Non-pigmented ciliary epithelial cell (primary cell): ENCODE measurements at places on chromosomes 5 and 9.

DNA sequence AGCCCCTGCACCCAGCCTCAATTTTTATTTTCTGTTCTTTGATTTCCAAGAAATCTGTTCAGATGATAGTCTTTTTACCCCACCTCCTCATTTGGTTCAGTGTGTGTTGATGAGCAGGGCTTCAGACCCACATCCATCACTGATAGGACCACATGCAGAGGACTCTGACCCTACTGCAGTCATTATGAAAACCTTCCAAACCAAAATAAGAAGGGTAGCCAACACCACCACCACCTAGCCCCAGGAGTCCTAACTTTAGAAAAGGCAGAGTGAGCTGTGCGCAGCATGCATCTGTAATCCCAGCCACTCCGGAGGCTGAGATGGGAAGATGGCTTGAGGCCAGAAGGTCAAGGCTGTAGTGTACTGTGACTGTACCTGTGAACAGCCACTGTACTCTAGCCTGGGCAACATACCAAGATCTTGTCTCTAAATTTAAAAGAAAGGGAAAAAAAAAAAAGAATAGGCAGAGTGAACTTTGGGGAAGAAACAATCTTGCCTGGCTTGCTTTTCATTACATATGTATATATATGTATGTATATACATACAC lies 13.0 kb downstream of the CDKN2AIPNL start:
- DNase-seq: no peak

GRCh38 chr5:149007174-149007573 lies 55.7 kb downstream of the SH3TC2 start:
- DNase-seq: no peak

DNA sequence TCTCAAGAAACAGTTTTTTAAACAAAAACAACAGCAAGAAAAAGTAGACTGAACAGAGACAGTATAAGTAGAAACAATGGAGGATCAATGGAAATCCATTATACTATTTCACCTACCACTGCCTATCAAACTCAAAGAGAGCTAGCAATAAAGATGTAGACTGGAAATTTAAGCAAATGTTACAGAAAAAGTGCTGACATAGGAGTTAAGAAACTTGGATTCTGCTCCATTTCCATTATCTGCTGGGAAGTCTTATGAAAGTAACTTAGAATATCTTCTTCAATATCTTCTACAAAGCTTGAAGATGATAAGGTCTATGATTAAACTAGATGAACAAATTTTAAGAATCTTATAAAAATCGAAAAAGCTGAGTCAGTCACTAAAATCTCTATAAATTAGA lies 1469.8 kb upstream of the C9orf72 start:
- DNase-seq: no peak

- DNase-seq: no peak
These were observed 267.9 kb downstream of the CDK5RAP2 start for GRCh38 chr9:120312031-120312430.

GRCh38 chr9:96342571-96343245 lies 40.7 kb upstream of the HSD17B3 start:
- DNase-seq: no peak

- no peak for DNase-seq
These were observed 42.4 kb downstream of the EXD3 start for GRCh38 chr9:137380606-137381005.

GRCh38 chr5:143040622-143041021 lies 270.4 kb downstream of the ARHGAP26 start:
- DNase-seq: no peak

GRCh38 chr9:129033216-129033615 lies 3.2 kb upstream of the MIGA2 start:
- no peak for DNase-seq

GRCh38 chr9:91131433-91131839 lies 230.3 kb downstream of the AUH start:
- peak; percentile 79 for DNase-seq

GRCh38 chr5:6188976-6189375 lies 189.4 kb downstream of the MED10 start:
- no peak for DNase-seq

- DNase-seq: no peak
These were observed 6.2 kb upstream of the TIFAB start for GRCh38 chr5:135458356-135458755.

DNA sequence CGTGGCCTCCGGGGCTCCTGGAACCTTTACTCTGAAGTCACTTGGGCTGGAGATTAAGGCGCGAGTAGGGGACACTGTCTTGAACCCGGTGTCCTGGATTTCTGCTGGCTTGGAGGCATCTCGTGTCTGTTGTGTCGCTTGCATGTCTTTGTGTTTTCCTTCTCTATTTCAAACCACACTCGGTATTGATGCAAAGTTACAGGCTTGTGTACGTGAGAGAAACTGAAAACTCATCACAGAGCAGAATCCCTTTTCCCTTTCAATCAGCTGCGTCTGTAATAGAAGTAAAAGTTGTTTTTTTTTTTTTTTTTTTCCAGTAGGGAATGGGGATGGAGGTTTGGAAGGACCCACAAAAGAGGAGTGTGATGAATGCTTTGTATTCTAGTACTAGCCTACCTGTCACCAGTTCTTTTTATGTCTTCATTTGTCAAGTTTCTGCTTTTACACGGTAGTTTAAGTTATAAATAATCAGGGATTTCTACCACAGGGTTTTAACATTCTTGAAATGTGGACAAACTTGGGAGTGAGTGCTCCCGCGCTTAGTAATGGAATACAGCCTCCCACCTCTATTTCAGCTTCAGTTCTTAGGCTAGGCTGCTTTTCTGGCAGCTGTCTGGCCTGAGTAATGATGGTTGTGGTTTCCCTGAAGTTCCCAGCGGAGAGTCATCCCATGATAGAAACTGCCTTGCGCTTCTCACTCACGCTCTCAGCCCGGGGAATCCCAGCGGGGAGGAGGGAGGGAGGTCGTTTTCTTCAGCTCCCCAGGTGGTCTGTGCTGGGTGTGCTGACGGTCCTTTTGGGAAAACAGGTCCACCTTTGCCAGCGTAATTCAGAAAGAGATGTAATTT lies 763 bp downstream of the TJP2 start:
- DNase-seq: peak; percentile 97

DNA sequence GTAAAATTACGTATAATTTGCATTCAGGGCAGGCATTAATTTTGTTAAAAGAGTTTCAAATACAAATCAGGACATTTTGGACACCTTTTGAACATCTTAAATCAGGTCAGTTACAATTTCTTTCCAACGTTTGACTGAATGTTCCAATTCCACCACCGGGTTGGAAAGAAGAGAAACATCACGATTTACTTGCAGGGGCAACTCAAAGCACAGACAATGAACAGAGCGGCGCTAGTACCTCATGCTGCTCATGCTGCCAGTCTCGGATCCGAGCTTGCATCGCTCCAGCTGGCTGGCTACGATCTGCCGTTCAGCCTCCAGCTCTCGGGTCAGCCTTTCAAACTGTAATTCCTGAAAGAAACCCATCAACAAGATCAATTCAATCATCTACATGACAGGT lies 339.5 kb downstream of the CTNND2 start:
- no peak for DNase-seq

- no peak for DNase-seq
These were observed 42.7 kb downstream of the NSD1 start for GRCh38 chr5:177176175-177176711.

- DNase-seq: no peak
These were observed 115.4 kb downstream of the LHX2 start for GRCh38 chr9:124126648-124127646.

GRCh38 chr9:99433555-99433954 lies 211.5 kb downstream of the SEC61B start:
- DNase-seq: peak; percentile 51

DNA sequence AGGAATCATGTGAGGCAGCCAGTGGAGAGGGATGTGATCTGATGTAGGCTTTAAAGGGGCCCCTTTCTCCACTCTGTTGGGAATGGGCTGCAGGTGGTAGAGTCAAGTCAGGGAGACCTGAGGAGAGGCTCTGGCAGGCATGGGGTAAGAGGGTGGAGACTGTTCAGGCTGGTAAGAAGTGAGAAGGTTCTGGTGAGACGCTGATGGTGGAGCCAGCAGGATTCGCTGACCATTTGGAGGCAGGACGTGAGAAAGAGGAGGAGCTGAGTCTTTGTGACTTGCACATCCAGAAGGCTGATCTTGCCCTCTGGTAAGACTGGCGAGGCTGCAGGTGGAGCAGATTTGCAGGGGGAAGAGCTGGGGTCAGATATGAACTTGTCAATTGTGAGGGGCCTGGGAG lies 248.0 kb downstream of the NSG2 start:
- DNase-seq: no peak

GRCh38 chr9:126341902-126342301 lies 15.3 kb downstream of the MVB12B start:
- DNase-seq: no peak

DNA sequence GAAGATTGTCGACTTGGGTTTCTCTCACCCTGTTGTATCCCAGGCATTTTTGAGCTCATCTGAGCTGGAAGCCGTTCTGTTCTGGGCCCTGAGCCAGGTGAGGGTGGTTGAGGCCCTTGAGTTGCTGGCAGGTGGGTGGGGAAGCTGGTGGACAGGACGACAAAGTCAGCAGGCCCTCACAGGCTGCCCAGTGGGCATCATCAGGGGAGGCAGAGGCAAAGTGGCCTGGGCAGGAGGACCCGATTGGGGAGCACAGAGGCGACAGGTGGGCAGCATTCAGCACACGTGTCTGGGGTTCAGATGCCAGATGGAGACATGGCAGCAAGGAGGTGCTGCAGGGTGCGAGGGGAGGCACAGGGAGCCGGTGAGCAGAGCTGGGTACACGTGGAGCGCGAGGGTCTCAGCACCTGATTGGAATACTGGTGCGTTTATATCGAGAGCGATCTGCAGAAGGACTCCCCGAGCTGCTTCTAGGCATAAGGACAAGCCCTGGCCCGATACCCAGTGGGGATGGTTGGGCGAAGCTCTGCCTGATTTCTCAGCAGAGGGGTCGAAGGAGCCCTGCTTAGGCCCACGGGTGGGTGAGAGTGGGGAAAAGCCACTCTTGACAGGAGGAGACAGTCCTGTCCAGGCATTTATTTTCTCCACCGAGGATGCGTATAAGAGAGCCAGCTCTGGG lies 49.0 kb upstream of the SUSD3 start:
- DNase-seq: no peak

GRCh38 chr5:675111-675870 lies 17.9 kb downstream of the TPPP start:
- no peak for DNase-seq

- DNase-seq: no peak
These were observed 30.0 kb upstream of the TTLL11 start for GRCh38 chr9:122122903-122123632.

DNA sequence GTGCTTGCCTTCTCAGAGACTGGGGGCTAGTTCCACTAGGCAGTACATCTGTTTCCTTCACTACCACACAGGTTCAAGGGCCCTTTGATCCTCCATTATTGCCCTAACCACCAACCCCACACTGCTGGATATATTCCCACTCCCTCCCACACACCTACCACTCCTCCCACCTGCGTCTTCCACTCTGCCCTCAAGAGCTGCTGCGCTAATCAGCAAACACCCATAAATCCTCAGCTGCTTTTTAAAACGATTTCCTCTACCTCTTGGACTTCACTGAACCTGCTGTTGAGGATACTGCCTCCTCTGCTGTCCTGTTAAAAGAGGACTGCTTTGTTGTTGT lies 120.9 kb downstream of the MAPKAP1 start:
- no peak for DNase-seq

- no peak for DNase-seq
These were observed 109.9 kb upstream of the IL12B start for GRCh38 chr5:159440235-159440634.

GRCh38 chr5:109550077-109550476 lies 139.7 kb upstream of the MAN2A1 start:
- no peak for DNase-seq

- DNase-seq: peak; percentile 9
These were observed 76.8 kb downstream of the CAMSAP1 start for GRCh38 chr9:135830496-135830895.

DNA sequence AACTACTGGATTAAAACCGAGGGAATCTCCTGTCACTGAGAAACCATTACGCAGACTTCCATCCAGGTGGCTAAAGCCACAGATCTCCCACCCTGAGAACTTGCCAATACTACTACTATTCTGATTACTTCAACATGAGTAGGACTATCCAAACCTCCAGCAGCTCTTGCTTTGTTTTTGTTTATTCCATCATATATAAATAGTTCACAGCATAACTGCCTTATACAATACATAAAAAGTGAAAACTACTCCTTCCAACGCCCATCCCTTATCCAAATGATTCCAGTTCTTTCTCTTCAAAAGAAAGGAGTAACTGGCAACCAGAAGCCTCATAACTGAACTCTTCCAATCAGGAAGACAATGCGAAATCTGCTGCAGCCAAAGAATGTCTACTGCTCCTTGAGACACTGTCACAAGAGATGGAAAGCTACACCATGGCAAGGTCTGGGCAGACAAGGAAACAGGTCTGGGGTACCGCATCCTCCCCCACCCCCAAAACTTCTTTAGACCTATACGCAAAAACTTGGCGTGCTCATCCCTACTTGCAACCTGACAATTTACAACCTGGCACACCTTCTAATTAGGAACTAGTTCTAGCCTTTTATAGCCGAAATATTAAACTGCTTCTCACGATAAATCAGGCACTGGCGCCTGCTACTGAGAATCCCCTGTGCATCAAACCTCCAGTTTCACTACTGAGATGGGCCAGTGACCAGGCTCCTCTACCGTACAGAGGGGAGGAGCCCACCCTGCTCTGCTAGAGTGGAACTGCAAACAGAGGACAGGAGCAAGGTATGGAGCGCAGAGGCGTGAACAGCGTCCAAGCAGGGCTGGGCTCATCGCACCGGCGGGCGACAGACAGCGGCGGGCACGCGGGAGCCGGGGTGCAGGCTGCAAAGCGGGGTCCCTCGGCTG lies 986 bp downstream of the PLPP1 start:
- DNase-seq: no peak

- no peak for DNase-seq
These were observed 208.1 kb downstream of the MLLT3 start for GRCh38 chr9:20414150-20414549.

- DNase-seq: no peak
These were observed 54.5 kb upstream of the FST start for GRCh38 chr5:53425687-53426511.

GRCh38 chr5:53936481-53937352 lies 373.7 kb downstream of the ARL15 start:
- no peak for DNase-seq

- no peak for DNase-seq
These were observed 258.6 kb upstream of the ADAMTS16 start for GRCh38 chr5:4881366-4882002.

- DNase-seq: no peak
These were observed 224.1 kb upstream of the MPDZ start for GRCh38 chr9:13503599-13503998.

DNA sequence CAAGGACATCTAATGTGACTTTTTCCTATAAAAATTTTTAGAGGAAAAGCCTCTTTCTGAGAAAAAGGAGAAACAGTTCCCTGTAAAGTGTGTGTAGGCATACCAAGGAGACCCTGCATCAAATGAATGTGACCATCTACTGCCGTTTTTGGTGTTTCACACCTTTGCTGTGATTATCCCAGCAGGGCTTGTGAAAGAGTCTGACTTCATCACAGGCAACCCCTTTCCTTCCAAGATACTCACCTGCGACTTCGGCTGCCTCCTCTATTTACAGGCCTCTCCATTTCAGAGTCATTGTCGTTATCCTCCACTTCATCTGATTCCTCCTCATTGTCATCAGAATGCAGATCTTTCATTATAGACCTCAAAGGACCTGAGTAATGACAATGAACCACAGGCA lies 259.1 kb downstream of the MLLT3 start:
- DNase-seq: no peak
